Activated T-cell treated with anti-CD3 and anti-CD28 coated beads for 1 hour (primary cell): ENCODE measurements at places on chromosomes 3 and 15.

DNA sequence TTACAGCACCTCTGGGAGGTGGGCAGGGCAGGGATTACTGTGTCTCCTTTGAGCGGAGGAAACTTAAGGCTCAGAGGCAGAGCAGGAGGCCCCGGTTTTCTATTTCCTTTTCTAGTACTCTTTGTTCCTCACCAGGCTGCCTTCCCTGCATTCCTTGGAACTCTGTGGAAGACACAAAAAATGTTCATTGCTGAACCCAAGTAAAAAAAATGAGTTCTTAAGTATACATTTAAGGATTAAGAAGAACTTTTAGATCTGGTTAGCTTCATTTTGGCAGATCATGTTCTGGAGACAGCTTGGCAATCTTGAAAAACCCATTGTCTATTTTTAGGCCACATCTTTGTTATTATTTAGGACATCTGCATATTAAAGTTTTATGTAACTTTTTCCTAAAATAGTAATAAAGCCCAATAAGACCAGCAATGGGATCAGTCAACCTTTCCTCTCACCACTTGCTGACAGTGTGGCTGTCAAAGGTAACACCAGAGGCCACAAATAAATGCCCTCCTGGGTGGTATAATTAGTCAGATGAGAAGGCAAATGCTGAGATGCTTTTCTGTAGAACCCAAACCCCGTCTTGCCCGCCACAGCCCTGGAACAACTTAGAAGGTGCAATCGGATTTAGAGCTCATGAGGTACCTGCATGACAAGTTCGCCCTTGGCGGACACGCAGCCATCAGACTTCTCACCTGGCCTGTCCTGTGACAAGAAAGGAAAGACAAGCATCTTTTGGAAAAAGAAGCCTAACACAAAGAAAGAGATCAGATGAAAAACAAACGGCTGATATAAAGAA lies 97.2 kb downstream of the DGKG start:
- DNase-seq, result no peak

DNA sequence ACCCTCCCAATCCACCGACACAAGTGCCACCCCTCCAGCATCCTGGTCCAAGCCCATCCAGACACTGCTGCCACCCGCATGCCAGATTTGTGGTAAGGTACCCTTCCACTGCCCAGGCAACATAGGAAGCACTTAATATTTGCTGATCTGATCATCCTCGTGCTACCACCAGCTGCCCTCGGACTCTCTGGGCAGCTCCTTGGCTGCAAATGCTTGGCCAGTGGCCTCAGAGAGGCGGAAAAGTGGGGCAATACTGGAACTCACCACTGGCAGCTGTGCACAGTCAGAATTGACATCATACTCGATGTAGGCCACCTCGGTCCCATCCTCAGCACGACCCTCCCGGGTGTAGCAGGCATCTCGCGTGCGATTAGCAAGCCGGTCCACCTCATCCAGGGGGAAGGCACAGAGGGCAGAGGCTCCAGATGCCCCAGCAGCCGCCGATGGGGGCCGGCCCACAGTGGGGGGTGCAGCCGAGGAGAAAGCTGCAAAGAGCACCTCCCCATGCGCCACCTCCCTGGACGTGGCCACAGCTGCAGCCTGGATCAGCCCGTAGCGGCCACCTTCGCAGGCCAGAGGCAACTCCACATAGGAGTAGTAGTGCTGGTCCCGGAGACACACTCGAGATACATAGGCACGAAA lies 6.5 kb downstream of the PLXNB1 start:
- no peak for DNase-seq

DNA sequence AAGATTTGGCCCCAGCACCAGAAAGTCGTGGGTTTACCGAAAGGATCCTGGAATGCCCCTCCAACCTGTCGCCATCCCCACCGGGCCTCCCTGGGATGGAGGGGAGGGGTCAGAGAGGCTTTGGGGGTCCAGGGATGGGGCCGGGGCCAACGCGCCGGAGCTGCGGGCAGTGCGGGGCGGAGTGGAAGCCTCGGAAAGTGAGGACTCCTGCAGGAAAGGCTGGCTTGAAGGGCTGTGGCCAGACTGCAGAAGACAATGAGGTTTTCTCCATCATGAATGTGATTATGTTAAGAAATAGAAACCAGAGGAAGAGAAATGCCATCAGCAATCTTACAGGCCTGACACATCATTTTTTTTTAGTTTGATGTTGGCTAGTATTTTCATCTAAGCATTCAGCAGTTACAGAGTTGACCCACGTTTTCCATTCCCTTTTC lies 738 bp downstream of the YEATS2 start:
- DNase-seq, result no peak

- DNase-seq, result no peak
Observed at GRCh38 chr3:14423963-14424362, 21.6 kb downstream of the SLC6A6 start.

DNA sequence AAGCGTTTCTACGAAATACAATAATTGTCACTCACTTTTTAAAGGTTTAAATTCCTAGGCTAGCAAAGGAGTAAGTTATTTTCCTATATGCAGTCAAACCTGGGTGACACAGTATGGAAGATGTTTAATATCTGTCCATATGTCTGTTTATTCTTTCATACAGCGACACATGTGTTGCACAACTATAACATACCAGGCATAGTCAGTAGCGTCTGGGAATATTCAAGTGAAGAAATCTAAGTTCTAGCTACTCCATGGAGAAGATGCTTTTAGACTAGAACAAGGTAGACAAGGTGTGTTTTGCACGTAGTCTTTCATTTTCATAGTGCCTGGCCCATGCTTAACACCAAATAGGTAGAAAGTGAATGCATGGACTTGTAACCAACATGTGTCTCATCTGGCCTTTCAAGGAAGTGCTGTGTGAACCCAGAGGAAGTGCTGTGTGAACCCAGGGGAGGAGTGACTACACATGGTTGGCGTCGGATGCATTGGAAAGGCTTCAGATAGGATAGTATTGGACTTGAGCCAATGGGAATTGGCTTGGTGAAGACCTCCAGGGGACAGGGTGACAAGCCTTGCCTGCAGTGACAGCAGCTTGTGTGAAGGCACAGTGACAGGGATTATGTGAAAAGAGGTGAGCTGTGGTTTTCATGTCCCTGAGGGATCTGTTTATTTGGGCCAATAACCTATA lies 267.0 kb downstream of the PTPRG start:
- no peak for DNase-seq

DNA sequence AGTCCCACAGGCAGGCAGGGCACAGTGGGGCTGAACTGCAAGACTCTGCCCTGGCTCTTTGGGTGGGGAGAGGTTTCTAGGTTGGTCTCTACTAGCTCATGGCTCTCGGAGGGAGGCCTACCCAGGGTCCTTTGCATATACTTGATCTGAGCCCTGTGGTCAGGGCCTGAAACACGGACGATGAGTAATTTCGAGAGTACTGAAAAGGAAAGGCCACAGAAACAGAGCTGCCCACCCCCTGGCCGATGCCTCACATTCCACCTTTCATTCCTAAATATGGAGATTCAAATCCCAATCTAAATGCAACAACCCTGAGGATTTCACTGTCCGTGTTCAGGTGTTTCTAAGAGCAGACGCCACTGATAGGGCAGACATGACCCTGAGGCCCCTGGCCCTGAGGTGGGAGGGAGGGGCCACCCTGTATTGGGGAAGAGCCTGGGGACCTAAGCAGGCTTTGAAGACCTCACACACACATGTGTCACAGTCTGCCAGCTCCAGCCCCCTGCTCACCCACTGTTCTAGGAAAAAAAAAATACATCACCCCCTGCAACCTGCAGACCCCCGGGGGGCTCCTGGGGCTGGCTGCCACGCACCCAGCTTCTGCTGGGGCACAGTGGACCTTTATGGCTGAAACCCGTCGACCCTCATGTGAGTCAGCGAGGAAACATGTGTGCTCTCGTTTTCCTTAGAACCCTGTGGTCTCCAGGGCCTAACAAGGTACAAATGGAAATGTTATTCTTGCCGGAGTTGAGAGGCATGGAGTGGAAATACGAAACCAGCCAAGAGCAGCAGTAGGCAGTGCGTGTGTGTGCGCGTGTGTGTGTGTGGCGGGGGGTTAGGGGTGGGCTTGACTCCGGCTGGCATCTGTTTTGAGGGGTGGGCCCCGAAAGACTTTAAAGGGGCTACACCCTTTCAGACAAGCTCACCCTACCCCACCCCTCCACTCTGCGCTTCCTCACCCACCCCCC lies 112.7 kb downstream of the CHSY1 start:
- no peak for DNase-seq

DNA sequence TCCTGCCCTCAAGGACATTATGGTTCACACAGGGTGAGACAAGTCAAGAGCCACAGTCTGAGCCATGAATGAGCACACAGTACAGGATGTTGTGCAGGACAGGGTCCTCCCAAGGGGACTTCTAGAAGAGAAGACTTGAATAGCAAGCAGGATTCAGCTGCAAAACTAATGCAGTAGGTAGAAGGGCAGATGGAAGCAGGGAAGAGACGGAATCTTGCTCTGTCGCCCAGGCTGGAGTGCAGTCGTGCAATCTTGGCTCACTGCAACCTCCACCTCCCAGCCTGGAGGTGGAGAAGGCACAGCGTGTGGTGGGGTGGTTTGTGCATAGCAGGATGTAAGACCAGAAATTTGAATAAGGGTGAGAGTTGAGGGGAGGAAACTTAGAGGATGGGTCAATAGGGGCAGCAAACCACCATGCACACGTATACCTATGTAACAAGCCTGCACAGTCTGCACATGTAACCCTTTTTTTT lies 8.0 kb downstream of the BCL2L10 start:
- no peak for DNase-seq

- no peak for DNase-seq
Observed at GRCh38 chr3:45253316-45253715, 27.2 kb upstream of the TMEM158 start.

DNA sequence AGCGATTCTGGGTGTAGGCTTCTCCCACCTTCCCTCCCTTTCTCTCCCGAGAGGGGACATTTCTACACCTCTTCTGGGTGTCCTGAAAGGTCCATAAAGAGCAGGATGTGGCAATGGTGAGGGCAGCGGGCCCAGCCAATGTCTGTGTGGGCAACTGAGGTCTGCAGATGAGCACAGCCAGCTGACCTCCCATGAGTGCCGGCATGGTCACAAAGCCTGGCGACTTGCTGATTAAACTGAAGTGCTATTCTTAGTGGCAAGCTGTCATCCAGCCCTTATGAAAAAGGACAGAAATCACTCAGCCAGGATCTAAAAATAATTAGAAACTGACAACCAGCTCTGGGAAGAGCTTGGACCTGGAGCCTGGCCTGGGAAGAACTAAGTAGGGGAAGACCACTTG lies 124.3 kb upstream of the RGMA start:
- no peak for DNase-seq

DNA sequence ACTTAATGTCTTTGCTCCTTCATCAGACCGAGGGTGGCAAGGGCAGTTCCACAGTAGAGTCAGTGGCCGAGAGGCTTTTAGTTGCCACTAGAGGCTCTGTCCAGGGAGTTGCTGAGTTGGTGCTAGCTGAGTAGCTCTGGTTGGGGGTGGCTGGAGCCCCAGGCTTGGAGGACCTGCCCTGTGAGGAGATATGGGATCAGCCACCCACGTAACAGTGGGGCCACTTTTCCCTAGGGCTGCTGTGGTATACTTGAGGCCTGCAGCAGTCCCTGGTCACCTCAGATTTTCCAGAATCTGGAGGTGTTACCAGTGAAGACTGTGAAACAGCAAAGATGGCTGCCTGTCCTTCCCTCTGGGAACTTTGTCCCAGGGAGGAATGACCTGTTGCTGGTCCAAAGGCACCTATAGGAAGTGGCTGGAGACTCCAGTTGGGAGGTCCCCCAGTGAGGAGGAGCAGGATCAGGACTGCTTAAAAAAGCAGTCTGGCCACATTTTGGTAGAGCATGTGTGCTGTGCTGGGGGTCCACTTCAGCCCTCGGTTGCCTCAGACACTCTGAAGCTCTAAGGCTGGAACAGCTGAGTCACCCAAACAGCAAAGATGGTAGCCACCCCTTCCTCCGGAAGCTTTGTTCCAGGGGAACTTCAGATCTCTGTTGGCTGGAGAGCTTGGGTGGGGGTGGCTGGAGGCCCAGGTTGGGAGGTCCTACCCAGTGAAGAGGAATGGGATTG lies 72.9 kb downstream of the AKAP13 start:
- no peak for DNase-seq
